Endothelial cell (in vitro differentiated cells): ENCODE measurements at places on chromosomes 5 and 9.

- DNase-seq = no peak
These were observed 4.6 kb downstream of the TEX48 start for GRCh38 chr9:114677418-114677817.

DNA sequence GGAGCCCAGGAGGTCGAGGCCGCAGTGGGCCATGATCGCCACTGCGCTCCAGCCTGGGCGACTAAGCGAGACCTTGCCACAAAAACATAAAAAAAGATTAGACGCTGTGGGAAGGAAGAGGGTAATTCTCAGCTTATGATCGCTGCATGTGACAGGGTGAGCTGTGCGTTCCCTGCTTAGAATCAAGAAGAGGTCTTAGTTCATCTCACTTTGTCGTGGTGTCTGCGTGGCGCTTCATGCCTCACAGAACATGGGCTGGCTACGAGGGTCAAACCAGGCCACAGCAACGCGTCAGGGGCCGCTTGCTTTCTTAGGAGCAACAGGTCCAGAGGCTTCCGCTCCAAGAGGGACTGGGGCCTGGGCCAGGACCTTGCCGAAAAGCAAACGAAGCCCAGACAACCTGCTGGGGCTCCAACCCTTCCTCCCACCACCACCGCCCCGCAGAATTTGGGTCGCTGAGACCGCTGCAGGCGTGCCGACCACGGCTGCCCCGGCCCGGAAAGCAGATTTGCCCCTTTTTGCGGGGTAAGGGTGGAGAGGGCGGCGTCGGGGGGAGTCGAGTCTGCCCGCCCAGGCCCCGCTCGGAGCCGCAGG lies 10.0 kb upstream of the GRIN1 start:
- no peak for DNase-seq

GRCh38 chr5:92514896-92515295 lies 1066.1 kb downstream of the NR2F1-AS1 start:
- DNase-seq = no peak

GRCh38 chr5:180304016-180304292 lies 12.1 kb upstream of the MAPK9 start:
- no peak for DNase-seq

- no peak for DNase-seq
These were observed 177.5 kb downstream of the C5orf15 start for GRCh38 chr5:133790898-133791297.

DNA sequence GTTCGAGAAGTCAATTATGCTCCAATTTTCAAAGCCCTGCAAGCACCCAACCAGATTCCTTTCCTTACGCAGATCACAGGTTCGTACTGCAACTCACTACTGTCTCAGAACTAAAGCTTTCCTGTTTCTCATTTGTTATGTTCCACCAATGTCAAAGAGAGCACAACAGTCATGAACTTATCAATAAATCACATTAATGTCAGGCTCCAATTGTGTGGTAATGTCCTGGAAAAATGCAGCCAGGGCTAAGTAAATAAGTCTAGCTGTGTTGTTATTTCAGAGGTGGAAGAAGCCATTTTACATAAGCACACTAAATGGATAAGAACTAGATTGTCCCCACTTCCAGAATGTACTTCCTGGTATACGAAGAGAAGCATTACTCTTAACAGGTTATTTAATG lies 488.6 kb upstream of the PTGER4 start:
- DNase-seq = no peak

DNA sequence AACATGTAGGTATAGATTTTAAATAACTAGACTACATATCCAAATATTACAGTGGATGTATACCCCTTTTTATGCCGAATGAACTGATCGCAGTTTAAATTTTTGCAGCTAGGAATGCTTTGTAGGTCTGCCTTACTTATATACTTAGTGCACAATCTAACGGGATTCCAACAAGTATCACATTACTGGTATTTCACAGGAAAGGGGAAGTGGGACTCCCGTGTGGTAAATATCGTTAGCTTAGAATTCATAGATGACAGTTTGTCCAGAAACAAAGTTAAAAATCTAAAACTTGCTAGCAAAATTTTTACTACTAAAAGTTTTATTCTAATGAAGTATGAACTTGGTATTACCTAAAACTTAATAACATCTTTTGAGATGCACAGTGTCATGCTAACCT lies 193.5 kb upstream of the TLX3 start:
- no peak for DNase-seq

- no peak for DNase-seq
These were observed 217.2 kb downstream of the RFX3 start for GRCh38 chr9:3308609-3309008.

DNA sequence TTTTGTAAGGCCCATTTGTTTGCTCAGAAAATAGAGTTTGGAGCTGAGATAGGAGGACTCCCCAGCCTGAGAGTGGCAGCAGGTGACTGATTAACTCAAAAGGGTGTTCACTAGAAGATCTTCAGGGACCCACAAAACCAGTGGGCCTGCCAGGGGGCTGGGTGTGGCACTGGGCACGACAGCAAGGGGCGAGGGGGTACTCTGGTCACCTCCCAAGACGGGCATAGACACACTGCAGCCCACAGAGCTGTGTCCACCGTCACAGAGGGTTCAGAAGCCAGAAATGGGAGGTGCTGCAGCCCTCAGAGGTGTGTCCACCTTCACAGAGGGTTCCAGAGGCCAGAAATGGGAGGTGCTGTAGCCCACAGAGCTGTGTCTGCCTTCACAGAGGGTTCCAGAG lies 75.6 kb upstream of the CACNA1B start:
- no peak for DNase-seq

GRCh38 chr9:107174441-107174840 lies 108.6 kb upstream of the RAD23B start:
- DNase-seq = no peak

DNA sequence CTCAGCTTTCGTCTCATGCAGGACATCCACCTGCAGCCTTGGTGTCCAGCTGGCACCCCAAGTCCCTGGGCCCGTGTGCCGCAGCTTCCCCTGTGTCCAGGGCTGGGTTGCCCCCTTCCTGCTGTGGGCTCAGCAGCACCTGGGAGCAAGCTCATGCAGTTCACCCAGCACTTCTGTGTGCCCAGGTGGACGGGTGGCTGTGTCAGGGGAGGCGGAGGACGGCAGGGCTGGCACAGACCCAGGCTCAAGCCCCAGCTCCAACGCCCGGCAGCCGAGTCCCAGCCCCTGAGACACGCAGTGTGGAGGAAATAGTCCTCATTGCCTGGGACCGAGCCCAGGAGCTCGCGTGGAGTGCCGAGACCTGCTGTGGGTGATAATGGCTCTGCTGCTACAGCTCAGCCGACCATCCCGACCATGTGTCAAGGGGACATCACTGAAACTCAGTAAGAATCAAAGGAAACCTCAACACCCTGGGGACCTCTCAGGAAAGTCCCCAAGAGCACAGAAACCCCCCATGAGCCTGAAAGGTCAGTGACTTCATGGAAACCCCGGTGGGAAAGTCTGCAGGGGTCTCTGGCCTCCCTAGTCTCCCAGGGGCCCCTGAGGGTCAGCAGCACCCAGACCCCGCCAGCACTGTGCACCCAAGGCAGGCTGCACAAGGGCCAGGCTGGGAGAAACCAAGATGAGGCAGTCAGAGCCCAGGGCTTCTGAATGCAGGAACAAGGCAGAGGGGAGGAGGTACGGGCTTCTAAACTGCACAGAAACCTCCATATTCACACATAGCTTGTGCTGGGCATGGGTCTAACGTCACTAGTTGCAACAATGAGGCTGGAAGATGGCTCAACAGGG lies 38.8 kb downstream of the LPCAT1 start:
- DNase-seq = no peak

GRCh38 chr9:35951736-35952135 lies 6.2 kb downstream of the OR2S2 start:
- DNase-seq = no peak

DNA sequence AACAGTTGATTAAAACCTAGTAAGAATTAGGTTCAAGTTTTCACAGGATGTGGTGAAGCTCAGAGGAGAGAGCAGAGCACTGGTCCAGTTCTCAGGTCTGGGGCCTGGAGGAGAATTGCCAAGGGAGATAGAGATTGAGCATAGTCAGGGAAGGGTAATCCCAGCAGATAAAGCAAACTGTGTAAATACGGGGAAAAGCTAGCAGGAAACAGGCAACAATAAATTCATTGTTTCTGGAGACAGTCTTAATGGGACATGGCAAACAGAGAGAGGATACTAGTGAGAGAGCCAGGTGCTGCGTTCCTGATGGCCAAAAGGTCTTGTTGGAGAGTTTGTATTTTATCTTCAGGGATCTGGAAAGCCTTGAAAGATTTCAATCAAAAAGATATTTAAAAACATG lies 333.0 kb downstream of the PDE4D start:
- no peak for DNase-seq

GRCh38 chr5:127440831-127441230 lies 76.6 kb upstream of the PRRC1 start:
- no peak for DNase-seq

GRCh38 chr5:60023255-60023654 lies 129.7 kb upstream of the PDE4D start:
- no peak for DNase-seq

DNA sequence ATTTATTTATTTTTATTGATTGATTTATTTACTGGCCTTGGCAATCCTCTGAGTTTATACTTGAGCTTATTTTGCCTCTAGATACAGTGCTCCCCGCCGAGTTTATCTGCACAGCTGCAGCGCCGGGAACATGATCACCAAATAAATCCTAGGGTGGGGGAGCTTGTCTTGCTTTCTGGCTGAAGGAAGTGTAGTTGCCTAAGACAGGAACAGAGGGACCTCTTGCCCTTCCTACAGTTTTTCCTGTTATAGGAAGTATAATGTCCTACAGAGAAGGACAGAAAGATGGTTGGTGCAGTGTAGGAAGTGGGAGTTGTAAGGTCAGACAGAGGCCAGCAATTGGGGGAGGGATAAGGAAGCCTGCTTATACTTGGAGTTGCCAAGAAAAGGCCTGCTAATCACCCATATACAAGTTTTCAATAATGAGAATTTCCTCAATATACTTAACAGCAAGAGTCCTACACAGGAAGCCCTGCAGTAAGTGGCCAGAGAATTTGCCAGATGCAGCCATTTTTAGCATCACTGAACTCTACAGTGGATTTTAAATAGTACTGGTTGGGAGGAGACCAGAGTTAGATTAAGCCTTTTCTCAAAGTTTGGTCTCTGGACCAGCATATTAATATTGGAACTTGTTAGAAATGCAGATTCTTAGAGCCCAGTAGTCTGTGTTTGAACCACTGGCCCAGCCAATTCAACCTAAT lies 7.7 kb downstream of the AOPEP start:
- no peak for DNase-seq

GRCh38 chr5:150058480-150059126 lies 27.8 kb downstream of the CSF1R start:
- DNase-seq = no peak

- no peak for DNase-seq
These were observed 62.4 kb downstream of the MAT2B start for GRCh38 chr5:163567811-163568210.

DNA sequence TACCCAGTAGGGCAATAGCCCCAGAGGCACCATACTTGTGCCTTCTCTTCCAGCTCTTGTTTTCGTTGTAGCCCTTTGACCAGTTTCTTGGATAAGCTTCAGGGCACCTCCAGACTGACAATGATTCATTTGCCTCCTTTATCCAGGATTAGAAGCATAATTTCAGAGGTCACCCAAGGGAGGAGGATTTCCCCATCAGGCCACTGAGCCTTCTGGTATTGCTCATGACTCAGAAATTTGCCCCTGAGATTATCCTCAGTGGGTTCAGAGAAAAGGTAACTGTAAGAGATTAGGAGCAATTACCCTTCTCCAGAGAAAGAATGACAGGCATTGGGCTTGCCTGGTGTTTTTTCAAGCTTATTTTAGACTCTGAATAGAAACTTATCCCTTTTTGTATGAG lies 147.9 kb downstream of the MSX2 start:
- DNase-seq = no peak

DNA sequence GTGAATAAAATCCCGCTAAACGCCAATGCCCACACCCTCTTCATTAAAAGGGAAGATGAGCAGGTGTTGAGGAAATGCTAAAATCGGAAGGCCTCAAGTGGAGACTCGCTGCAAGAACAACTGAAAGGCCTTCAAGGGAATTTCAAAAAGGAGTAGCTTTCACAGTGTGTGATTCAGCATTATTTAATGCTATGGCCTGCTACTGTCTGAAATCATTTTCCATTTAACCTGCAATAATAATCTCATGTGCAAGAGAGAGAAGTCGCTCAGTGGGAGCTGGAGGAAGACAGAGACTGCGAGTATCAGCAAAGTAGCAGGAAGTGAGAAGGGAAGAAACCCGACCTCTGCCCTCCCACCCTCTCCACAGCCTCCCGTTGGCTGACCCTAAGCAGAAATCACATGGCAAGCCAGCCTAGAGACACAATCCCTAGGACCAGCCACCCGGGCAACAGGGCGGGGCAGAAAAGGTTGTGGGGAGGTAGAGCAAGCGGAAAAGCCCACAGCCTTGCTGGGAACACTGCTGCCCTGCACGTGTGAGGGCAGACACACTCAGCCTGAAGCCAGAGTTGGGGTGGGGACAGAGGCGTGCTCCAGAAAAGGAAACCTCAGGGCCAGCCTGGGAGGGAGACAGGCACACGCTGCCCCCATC lies 39.9 kb upstream of the CTSL start:
- DNase-seq = no peak

GRCh38 chr9:85200726-85201404 lies 531.3 kb downstream of the NTRK2 start:
- no peak for DNase-seq

DNA sequence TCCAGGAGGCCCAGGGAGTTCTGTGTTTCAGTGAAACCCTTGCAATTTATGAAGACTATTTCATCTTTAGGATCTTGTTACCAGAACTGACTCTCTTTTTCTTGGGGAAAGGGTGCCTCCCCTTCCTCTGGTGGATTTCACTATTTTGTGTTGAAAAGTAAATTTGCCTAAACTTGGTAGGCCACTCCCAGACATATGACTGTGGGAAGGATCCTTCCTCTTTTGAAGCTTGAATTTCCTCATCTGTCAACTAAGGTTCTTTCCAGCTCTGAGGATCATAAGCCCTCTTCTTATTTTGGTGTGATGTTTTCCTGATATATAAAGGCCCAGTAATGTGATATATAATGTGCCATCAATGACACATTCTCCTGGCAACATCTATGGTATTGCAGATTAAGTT lies 59.1 kb upstream of the ZFAND5 start:
- no peak for DNase-seq

GRCh38 chr9:22683700-22684075 lies 237.1 kb downstream of the DMRTA1 start:
- DNase-seq = no peak

DNA sequence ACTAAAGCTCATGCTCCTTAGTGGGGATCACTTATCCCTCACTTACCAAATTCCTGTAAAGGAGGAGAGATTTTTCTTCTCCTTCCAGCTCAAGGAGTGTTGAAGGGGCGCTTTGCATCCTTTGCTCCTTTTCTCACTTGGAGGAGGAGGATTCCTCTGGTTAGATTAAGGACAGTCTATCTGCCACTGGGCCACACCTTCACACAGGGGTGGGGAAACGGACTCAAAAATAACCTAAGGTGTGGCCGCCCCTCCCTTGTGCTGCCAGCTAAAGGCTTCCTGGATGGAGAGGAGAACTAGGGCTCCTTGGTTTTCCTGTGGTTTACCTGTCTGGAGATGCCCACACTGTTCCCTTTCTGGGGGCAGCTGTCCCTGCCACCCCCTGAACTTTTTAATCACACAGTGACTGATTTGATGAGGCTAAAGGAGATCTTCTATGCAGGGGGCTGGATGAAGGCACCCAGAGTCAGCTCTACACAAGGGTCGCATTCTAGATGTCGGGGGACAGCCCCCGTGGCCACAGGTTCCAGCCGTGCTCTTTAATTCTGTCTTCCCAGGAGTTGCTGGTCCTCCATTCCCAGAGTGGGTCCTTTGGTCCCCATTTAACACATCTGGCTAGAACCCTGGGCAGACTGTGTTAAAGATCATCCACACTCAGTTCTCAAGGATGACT lies 14.4 kb downstream of the GLRX start:
- no peak for DNase-seq
